NCI-H1417 (cell line): ENCODE measurements at places on chromosomes 2 and 18.

DNA sequence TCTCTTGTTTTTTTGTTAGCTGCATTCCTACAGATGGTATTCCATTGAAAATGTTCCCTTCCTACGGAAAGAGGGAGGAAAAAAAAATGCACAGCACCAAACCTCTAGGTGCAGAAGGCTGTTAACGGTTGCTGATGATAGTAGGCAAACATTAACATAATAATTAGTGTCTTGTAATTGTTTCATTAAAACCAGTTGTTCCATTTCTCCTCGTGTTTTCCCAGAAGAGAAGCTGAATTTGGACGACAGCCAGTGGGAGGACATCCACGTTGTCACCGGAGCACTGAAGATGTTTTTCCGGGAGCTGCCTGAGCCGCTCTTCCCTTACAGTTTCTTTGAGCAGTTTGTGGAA, 494.7 kb downstream of the ARHGAP15 start:
- DNase-seq = no peak

DNA sequence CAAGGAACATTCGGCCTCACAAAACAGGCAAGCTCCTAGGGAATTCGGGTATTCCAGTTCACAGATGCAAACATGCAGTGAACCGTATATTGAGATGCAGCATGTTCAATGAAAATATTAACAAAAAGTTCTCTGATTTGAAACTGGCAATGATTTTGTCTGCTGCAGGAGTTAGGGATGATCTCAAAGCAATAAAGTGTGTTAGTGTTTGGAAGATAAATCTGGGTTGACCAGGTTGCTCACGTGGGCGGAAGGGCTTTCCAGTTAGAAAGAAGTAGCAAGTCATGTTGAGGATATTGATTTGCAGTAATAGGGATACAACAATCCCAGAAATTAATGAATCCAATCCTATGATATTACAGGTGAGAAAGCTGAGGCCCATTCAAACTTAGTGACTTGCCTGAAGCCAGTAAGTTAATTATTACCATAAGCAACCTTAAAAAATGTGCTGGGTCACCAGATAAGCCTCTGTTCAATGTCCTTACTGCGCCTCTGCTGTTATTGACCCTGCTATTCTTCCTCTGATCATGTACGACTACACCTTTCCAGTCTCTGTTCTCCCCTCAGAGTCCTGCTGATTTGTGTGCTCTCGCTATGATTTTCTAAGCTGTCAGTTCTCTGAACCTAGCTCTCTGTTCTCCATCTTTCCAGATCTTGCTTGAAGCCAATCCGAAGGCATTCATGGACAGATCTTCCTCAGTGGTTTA, 370.8 kb downstream of the DSEL start:
- DNase-seq = no peak

GRCh38 chr2:139438478-139438877, 658.3 kb upstream of the NXPH2 start:
- no peak for DNase-seq

DNA sequence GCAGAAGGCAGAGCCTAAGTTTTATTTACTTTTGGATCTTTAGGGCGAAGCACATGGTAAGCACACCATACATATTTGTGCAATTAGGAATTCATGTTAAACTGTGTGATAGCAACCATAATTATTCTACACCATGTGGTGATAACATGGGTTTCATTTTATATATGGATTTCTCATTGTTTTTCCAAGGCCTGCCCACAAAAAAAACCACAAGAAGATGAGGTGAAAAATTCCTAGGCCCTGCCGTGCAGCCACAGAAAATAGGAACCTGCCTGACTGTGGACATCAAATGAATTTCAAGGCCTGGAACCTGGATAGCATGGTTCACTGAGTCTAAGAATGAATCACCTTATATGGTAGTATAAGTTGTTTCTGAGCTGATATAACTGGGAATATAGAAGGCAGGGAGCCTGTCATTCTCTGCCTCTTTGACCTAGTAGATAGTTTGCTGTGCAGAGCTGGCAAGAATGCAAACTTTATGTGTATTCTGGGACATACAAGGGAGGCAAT, 22.4 kb upstream of the SSB start:
- DNase-seq = no peak

DNA sequence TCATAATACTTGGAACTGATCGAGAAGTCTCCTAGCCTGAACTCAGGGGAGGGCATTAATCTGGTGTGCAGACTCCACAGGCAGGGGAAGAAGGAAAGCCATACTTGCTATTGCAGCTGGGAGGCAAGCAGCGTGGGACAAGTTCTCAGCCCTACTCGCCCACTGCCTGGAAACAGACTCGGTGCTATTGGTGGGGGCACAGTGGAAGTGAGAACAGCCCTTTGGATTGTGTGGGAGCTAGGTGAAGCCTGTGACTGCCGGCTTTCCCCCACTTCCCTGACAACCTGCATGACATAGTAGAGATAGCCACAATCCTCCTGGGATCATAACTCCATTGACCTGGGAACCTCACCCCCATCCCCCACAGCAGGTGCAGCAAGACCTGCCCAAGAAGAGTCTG, 301.3 kb downstream of the RIT2 start:
- no peak for DNase-seq

DNA sequence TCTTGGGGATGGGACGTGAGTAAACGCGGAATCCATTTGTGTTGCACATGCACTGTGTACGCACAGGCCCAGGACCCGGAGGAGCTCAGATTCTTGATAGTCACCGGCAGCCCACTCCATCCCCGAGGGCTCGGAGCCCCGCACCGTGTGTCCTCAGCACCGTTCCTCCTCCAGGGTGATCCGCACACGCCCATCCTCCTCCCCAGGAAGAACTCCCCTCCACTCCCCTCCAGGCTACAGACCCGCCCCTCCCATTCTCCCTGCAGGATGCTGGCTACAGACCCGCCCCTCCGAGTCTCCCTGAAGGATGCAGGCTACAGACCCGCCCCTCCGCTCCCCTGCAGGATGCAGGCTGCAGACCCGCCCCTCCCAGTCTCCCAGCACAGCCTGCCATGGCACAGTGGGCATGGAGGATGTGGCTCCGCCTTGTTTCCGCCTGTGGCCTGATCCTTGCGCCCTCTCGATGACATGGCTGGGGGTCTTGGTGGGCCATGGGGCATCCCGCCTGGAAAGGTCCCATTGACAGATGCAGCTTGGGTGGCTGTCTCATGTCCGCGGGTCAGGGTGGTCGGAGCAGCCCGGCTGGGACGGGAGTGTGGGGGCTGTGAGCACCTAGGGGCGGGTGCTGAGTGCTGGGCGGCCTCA, 14.1 kb downstream of the CTDP1 start:
- DNase-seq = peak; percentile 26

DNA sequence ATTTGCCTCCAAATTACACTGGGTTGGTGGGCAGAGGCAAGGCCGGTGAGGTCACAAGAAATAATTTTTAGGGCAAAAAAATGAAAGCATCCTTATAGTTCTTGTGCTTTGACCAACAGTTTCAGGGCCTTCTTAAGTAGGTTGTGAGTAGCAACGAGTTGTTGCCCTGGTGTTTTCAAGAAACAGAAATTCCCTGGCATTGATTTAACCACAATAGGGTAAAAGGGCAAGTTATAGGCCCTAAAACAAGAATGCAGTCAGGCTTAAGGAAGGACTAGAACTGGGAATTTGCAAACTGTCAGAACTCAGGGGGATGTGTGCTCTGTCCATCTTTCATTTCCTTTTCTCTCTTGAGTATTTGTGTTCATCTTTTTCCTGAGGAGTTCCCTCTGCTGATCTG, 46.1 kb upstream of the STPG4 start:
- DNase-seq = no peak

DNA sequence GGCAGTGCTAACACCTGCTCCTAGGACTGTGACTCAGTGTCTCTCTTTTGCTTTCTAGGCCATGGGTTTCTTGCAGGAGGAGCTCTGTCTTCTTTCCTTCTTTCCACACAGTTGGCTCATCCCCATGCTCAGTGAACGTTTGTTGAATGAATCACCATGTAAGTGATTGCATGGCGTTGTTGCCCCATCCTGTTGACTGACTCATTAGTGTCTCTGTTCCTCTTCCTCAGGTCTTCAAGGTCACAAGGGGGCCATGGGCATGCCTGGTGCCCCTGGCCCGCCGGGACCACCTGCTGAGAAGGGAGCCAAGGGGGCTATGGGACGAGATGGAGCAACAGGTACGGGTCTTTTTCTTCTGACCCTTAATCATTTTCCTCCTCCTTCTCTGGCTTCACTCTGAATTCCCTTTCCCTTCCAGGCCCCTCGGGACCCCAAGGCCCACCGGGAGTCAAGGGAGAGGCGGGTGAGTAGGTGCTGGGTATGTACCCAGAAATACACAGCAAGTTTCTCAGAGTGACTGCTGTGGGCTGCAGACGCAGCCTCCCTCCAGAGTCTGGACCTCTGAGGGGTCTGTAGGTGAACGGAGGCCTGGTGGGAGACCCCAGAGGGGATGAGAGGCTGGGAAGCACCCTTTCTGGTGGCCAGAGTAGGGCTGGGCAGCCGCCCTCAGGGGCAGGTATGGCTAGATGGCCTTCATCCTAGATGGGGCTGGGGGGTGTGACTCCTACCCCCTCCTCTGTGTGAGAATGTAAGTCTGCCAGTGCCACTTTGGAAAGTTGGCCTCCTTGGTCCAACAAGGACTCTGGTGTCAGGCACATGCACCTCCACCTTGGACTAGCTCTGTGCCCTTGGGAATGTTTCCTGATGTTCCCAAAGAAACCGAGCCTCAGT, 32.4 kb downstream of the MARCO start:
- DNase-seq = no peak

GRCh38 chr18:46555724-46556123, 101.3 kb downstream of the LOXHD1 start:
- DNase-seq = peak; percentile 38

- peak; percentile 70 for DNase-seq
Observed at GRCh38 chr2:148552675-148553331, 91.7 kb upstream of the EPC2 start.
